Fibroblast of upper back skin (primary cell): ENCODE measurements at places on chromosomes 16 and 17.

GRCh38 chr17:65595071-65595656 is 33.7 kb upstream of the AXIN2 start:
- no peak for DNase-seq

DNA sequence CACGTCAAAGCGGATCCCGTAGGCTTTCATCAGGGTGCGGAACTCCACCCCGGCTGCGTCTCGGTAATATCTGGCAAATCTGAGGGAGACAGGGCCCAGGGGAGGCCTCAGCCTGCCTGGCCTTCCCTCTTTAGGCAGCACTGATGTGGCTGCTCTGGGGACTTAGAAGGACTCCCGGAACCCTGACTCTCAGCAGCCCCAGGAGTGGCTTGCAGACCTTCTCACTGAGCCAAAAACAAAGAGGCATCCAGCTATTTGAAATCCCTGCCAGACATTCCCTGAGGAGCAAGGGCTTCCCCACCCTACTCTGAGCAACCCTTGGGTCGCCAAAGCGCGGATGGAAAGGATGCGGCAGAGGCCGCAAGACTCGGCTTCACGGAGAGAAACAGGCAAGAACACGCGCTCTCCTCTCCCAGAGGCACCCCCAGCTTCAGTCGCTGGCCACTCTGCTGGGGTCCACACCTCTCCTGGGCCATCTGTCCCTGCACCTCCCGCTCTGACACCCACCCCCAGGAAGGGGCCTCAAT is 7.9 kb downstream of the P2RX5 start:
- no peak for DNase-seq

DNA sequence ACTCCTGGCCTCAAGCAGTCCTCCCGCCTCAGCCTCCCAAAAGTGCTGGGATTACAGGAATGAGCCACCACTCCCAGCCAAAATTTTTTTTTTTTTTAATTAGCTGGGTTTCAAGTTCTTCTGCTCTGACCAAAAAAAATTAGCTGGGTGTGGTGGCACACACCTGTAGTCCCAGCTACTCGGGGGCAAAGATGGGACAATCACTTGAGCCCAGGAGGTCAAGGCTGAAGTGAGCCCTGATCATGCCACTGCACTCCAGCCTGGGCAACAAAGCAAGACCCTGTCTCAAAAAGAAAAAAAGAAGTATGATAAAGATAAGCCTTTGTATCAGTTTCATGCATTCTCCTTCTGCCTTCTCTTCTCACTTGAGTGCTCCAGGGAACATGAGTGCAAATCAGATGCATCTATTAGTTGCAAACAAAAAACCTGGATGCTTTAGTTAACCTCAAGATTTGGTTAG is 1.9 kb downstream of the NQO1 start:
- DNase-seq = no peak

DNA sequence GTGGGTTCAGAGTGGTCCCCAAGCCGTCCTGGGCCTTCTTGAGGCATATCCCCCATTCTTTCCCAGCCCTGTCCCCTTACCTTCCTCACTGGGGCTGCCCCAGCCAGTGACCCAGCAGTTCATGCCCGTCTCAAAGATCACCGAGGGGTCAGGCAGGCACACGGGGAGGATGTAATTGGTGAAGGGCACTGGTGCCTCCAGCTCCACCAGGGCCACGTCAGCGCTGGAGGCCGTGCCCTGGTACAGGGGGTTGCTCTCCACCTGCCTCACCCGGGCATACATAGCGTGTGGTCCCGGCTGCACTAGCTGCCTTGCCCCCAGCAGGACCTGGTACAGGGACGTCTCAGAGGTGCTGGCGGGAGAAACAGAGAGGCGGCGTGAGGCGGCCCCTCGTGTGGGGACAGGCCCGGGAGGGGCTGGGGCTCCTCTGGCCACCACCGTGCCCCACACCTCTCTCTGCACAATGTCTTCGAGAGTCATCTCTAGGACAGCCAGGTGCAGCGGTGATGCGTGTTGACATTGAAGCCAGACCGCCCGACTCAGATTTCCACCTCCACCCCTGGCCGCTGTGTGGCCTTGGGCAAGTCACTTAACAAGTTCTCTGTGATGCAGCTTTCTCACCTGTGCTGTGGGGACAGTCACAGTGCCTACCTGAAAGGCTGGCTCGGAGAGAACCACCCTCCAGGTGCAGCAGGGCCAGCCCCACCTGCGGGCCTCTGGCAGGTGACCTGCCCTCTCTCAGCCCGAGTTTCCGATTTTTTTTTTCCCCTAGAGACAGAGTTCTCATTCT is 5.8 kb downstream of the PRSS27 start:
- DNase-seq = no peak

DNA sequence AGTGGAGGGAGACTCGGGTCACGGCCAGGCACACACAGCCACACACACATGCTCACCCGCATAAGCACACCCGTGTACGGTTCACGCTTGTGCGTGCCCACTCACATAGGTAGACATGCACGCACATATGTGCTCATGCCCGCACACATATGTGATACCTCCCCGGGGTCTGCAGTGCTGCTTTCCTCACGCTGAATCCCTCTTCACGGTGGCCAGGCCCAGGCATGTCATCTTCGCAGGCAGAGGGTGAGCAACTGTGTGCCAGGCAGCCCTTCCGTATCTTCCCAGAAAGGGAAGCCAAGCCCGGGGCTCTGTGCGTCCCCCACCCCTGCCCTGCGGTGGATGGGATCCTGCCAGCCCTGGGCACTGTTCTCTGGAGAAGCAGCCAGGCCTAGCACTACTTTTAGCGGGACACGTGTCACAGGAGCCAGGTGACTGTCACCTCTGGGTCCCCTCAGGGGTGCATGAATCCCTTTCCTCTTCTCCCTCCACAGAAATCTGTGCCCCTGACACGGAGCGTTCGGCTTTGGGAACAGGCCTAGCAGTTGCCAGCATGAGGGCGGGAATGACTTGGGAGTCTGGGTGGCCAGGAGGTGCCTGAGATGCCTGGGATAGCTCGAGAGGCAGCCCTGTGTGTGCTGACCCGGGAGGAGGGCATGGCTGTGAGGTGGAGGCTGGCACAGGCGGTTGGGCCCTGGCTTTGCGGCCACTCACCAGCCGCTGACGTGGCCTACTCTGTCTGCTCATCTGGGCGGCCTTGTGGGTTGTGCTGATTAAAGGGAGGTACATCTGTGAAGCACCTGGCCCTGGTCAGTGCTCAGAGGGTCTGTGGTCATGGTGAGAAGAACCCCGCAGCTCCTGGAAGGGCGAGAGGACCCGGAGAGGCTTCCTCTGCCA is 47.5 kb downstream of the BAIAP2 start:
- no peak for DNase-seq

- no peak for DNase-seq
Observed at GRCh38 chr17:45910667-45911066, 16.3 kb downstream of the MAPT start.

- DNase-seq = peak; percentile 40
Observed at GRCh38 chr17:35743626-35744328, 9.3 kb downstream of the GAS2L2 start.

DNA sequence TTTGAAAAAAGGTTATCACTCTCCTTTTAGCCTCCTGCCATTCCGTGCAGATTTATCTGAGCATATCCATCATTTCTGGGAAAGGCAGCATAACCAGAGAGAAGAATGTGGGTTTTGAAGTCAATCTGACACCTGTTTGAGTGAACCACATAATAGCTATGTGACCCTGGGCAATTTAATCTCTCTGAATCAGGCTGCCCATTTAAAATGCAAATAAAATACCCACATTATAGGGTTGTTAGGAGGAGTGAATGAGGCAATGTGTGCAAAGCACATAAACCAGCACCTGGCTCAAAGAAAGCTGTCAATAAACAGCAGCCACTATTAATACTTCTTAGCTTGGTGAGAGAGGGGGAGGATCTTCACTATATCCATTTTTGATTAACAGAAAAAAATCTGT is 88.0 kb downstream of the CACNG1 start:
- no peak for DNase-seq

- DNase-seq = no peak
Observed at GRCh38 chr16:51071326-51071725, 79.7 kb downstream of the SALL1 start.

DNA sequence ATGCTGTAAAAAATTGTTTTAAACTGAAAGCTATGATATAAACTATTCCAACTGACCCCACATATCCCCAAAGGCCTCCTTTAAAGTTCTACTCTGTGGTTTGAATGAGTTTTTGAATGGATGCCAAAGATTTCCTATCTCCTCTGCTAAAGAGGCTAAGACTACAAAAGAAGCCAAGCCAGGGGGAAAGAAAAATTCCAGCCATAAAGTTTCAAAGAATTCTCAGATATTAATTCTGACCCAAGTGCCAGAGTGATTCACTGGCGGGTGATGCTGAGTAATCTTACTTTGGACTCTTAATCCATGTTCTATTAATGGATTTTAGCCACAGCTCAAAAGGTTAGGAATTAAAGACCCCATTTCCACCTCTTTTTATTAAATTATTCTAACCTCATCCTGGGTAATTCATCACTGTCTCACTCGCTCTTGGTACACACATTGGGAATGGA is 60.7 kb downstream of the HS3ST3A1 start:
- DNase-seq = peak; percentile 99

- DNase-seq = no peak
Observed at GRCh38 chr17:864315-864714, 82.2 kb downstream of the MRM3 start.

DNA sequence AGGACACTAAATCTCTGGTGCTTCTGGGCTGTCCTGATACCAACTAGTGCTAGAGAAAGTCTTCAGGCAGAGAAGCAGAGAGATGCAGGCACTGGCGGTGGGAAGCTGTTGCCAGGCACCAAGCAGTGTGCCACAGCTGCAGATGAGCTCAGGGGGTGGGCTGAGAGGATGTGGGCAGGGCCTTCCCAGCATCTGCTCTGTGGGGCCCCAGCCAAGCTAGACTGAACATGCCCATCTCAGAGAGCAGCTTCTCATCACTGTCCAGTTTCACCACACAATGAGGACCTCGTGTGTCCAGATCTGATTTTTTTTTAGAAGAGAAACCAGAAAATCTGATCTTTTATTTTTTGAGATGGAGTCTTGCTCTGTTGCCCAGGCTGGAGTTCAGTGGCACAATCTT is 17.1 kb downstream of the PSKH1 start:
- DNase-seq = peak; percentile 28

DNA sequence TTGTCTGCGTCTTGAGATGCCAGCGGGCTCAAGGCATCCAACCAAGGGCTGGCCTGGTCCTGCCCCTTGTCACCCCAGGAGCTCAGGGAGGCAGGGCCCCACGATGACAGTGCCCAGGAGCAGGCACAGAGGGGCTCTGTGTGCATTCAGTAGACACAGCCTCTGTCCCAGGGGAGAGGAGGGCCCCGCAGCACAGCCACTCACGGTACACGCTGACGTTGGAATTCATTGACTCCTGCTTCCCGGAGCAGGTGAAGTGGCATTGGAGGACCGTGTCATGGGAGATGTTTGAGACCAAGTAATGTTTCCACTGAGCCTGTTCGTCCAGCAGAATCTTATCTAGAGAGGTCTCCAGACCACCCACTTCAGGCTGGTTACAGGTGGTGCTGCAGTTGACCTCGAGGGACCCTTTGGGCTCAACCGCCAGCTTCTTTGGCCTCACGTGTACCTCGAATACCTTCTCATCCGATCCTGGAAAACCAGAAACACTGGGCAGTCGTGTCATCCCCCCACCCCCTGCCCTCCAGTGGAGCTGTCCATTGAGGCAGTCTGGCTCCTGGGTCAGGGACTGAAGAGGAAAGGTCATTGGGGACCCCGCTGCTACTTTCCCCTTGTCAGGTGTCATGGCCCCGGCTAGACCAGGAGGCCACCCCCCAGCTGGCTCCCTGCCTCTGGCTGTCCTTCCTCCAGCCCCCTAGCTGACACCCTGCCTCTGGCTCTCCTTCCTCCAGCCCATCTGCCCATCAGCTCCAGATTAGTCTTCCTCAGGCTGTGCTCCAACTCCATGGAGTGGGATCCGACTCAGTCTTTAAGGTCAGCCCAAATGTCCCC is 7.0 kb downstream of the PRR29 start:
- DNase-seq = no peak

DNA sequence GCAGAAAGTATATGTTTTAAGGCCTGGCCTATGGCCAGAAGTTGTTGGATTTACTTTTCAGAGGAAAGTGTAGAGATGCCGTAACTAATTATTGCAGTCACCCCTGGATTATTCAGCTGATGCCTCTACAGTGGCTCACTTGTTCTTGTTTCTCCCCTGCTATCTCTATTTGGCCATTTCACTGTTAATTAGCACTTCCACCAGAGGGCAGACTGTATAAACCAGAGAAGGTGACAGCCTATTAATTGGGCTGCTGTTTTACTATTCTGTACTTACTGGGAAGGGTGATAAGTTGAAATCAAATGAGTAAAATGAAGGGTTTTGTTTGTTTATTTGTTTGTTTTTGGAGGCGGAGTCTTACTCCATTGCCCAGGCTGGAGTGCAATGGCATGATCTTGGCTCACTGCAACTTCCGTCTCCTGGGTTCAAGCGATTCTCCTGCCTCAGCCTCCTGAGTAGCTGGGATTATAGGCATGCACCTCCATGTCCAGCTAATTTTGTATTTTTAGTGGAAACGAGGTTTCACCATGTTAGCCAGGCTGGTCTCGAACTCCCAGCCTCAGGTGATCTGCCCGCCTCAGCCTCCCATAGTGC is 66.0 kb downstream of the CDK12 start:
- DNase-seq = no peak

DNA sequence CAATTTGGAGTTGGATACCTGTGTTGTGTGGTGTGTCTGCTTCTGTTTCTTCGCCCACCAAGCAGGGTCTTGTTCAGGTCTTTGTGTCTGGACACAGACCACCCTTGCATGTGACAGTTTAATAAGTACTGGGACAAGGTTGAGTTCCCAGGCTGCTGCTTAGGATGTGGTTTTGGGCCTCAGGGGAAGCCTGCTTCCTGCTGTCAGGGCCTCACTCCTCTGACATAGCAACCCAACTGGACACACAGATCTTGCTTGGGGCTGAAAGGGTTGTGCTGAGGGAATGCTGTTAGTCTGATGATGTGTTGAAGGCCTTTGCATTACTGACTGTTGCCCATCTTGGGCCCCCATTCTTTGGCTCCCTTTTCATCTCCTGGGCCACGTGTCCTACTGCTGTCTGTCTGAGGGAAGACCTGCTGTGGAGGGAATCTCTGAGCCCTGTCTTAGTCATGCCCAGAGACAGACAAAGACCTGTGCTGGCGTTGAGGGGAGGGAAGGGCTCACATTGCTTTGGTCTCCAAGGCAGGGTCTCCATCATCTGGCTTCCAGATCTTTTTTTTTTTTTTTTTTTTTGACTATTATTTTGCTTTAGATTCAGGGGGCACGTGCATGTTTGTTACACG is 4.7 kb upstream of the TGFB1I1 start:
- DNase-seq = no peak

DNA sequence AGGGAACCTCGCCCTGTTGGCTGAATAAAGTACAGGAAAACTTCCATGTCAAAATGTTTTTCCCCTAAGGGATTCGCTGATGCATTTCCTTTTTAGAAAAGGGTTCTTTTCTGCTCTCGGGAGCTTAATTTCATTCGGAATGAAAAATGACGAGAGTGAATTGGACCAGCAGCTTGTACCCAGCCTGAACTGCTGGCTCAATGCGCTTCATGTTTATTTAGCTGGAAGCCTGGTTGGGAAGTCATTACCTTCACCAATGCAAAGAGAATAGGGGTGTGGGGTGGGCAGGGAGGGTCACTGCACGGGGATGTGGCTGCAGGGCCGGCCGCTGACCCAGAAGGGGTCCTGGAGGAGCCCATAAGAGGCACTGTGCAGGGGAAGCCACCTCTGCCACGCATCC is 207.7 kb downstream of the ENGASE start:
- no peak for DNase-seq
